ENCODE measurements at places on chromosomes 12 and 14. TPM values are rescaled to one million over a fixed set of nuclear protein-coding genes. Genes with fewer than 3 reads are reported as not detected.
A peak's percentile ranks its signal among the peaks of the same experiment; 100 is the strongest.

GRCh38 chr12:1350934-1351240 lies 243.5 kb downstream of the FBXL14 start:
- no peak for DNase-seq

DNA sequence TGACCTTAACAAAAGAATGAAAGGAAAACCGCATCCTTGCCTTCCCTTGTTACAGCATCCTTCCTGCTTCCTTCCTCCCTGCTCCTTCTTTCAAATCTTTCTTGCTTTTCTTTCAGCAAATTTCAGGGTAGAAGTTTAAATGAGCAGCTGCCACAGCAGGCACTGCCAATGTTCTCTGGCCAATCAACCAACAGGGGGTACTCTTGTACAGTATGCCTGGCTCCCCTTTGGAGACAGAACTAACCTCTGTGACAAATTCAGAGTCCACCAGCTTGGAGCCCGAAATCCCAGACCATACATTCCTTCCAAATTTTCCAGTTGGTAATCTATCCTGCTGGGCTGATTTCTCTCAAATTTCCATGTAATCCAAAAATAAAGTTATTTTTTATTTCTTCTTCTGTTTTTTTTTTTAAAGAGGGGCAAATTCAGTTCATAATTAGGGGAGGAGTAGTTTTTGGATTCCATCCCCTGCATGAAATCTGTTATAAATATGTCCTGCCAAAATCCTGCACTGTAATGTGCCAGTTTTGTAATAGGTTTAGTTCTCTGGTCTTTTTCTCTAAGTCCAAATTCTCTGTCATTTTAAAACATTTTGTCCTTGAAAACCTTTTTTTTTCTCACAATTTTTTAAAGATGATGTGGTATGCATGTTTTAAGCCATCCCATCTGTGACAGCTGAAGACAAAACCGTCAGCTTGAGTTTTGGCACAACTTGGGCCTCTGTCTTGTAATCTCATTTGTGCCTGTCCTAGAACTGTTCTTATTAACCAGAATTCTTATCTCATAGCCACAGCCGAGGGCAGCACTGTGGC lies 610.0 kb upstream of the LMO3 start:
- no peak for DNase-seq

GRCh38 chr12:130041983-130042812 lies 120.1 kb upstream of the FZD10 start:
- peak; percentile 74 for DNase-seq

- no peak for DNase-seq
Observed at GRCh38 chr14:72518809-72519377, 375.0 kb downstream of the DPF3 start.

GRCh38 chr14:89351221-89351515 lies 65.9 kb downstream of the FOXN3 start:
- DNase-seq: no peak

DNA sequence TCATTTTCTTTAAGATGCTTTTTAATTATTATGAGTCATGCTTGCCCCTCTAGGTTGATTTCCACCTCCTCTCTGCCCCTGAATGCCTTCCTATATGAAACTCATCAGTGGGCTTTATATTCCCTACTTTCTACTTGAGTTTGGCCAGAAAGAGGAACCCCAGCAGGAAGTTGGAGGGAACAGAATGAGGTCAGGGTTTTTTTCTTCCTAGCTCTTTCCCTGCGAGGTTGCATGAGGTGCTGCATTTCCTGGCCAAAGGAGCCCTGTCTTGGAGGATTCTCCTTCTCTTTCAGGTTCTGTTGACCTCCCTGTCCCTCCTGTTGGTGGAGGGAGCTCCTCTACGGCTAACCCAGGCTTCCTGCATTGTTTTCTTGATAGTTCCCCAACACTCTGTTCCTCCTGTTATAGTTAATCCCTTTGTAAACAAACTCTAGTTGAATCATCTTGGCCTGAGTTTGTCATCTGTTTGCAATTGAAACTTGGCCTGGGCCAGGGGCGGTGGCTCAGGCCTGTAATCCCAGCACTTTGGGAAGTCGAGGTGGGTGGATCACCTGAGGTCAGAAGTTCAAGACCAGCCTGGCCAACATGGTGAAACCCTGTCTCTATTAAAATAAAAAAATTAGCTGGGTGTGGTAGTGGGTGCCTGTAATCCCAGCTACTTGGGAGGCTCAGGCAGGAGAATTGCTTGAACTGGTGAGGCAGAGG lies 15.3 kb upstream of the SPIC start:
- DNase-seq: no peak

DNA sequence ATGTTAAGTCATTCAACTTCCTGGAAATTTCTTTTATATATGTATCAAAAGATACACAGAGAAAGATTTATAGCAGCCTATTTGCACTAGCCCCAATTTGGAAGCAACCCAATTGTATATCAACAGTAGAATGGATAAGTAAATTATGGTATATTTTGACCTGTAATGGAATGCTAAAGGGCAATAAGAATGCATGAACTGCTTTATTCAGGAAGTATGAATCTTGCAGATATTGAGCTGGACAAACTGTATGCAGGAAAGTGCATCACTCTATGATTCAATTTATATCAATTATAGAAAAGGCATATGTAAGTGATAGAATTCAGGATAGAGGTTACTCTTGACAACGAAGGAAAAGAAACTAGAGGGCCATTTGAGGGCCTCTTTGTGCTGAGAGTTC lies 913.1 kb upstream of the FBXO33 start:
- no peak for DNase-seq

DNA sequence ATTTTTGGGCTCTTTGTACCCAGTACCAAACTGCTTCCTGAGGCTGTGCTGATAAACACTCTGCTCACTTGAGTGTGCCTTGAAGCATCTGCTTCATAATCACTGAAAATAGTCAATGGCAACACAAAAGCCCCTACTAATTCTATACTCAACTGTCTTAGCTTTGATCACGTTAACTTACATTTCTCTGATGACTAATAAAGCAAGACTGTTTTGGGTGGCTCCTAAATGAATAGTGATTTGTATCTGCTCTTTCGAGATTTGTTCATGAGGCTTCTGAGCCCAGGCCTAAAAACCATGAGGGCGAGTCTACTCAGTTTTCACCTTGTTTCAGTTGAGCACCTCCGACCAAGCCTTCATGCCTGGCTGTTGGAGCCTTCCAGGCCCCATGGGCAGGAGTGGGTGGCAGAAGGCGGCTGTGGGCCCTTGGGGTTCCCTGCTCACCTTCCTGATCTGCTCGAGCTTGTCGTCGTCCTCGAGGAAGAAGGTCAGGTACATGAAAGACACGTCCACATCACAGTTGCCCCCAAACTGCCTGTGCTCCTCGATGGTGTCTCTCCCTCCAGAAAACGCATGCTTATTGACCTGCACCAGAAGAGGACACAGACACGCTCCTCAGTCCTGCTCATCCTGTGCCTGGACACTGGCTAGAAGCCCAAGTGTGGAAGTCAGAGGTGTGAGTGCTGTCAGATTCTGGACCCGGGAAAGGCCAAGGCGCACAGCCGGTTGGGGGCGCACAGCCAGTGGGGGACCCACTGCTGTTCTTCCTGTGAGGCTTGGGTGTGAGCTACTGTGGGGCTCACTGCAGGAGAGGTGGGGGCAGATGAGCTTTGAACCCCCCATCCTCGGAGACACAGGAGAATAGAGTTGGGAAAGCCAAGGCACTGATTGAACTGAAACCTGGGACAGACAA lies 13.7 kb downstream of the SLC25A47 start:
- peak; percentile 39 for DNase-seq

DNA sequence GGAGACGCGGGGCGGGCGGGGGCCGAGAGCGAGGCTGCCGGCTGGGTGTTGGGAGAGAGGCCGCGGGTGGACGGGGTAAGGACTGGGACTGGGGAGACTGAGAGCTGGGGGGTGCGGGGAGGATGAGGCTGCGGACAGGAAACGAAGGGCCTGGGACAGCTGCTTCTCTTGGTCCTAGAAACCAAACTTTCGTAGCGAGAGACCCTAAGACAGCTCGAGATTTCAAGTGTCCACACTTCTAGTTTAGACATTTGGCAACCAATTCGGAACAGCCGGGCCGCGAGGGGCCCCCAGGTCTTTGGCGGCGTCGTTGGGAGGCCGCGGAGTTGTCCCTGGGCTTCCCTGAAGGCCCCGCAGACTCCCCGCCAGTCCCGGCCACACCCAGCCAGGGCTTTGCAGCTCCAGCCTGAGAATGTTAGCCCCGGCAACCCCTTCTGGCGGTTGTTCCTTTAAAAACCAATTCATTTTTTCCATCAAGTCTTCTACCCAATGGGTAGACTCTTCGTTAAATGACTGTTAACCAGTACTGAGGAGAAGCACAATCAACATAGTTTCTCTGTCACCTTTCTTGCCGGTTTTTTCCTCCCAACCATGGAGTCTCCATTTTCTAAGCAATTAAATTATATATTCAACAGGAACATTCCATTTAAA lies 11.5 kb downstream of the NKX2-1 start:
- DNase-seq: no peak

DNA sequence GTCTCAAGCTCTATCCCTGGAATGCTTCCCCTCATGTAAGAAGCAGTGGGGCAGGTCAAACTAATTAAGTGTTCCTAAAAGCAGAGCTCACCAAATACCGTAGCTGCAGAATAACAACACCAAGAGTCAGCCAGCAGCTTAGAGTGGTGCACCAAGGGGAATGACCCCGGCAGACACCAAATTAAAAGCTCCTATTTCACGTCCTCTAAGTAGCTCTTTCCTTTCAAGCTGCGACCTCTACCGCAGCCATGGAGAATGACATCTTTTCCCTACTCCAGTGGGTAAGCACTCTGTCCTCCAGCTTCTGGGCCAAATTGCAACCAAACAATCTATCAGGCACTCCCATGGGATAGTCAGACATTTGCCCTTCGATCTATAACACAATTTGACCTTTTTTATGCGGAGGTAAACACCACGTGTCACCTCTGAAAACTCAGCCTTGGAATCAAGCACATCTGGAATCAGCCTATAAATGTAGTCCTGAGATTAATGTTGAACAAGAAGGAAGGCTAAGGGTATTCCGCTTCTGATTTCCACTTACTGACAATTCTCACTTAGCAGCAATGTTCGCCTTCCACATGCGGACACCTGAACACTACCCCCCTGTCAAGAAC lies 67.6 kb upstream of the CDKN3 start:
- no peak for DNase-seq

DNA sequence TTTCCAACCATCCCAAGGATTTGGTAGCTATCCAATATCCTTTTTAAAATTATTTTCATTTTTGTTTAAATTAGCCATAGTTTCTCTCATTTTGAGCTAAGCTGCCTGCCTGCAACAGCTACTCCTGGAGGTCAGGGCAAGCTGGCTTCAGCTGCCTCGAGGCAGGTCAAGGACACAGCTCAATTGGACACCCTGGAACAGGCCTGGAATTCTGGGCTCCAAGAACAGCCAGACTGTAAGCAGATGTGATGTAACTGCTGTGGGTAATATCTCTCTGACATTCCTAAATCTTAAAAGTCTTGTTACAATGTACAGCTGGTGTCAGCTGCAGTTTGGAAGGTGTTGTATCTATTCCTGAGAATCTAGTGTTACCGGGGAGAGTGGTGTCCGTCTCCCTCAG lies 119.8 kb downstream of the KCNK10 start:
- no peak for DNase-seq

DNA sequence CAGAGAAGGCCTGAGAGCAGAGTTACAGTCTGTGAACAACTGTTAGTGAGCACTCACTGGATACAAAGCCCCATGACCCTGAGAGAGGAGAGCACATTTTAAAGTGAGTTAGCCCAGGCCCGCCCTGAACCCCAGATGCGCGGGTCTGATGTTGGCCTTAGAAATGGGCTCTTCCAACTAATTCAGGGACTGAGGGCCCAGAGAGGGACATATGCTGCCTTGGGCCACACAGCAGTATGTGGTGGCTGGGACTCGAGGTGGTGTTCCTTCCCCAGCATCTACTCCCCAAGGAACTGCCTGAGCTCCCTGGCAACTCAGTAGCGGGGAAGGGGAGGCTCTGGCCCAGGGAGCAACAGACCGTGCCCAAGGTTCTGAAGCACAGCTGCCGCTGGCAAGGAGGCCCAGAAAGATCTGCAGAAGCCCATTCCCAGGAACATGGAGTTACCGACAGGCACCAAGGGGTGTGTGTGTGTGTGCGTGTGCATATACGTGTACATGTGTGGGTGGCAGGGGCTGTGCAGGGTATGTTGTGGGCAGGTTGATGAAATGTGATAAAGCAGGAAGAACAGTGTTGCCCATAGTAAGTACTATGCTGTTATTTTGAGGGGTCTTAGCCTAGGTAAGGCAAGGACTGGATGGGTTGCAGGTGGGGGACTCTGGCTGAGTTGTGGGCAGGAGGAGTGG lies 40.5 kb downstream of the KRT80 start:
- no peak for DNase-seq

DNA sequence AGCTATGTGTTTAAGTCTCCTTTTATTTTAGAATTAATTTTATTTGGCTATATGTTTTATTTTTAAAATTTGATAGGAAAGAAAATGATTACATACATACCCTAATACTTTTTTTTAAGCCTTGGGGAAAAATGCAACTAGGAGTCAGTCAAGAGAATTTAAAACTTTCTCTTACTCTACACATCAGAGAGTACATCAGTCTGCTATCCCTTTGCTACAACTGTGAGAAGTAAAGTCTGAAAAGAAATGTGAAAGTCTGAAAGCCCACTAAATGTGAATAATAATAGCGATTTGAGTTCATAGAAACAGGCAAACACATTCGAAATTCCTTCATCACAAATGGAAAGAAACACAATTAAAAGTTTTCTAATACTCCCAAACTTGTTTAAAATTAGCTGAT lies 95.0 kb downstream of the PTPRQ start:
- DNase-seq: no peak

GRCh38 chr14:82647088-82647810 lies 1113.6 kb upstream of the SEL1L start:
- no peak for DNase-seq

- no peak for DNase-seq
Observed at GRCh38 chr14:71661441-71661840, 270.8 kb upstream of the RGS6 start.

- no peak for DNase-seq
Observed at GRCh38 chr12:106705971-106706370, 68.5 kb upstream of the RIC8B start.

Gene OR11H7
- total RNA-seq: not detected

Gene MIPOL1
- 7.9 TPM for total RNA-seq

Gene KRT74
- total RNA-seq: not detected

Gene B4GALNT1
- 11.1 TPM for total RNA-seq

Gene RTN1
- 0.97 TPM for total RNA-seq
